ENCODE measurements at places on chromosomes 5 and 9.

- DNase-seq = peak; percentile 76
Measured at GRCh38 chr9:105064248-105065097, 136.5 kb upstream of the ABCA1 start.

DNA sequence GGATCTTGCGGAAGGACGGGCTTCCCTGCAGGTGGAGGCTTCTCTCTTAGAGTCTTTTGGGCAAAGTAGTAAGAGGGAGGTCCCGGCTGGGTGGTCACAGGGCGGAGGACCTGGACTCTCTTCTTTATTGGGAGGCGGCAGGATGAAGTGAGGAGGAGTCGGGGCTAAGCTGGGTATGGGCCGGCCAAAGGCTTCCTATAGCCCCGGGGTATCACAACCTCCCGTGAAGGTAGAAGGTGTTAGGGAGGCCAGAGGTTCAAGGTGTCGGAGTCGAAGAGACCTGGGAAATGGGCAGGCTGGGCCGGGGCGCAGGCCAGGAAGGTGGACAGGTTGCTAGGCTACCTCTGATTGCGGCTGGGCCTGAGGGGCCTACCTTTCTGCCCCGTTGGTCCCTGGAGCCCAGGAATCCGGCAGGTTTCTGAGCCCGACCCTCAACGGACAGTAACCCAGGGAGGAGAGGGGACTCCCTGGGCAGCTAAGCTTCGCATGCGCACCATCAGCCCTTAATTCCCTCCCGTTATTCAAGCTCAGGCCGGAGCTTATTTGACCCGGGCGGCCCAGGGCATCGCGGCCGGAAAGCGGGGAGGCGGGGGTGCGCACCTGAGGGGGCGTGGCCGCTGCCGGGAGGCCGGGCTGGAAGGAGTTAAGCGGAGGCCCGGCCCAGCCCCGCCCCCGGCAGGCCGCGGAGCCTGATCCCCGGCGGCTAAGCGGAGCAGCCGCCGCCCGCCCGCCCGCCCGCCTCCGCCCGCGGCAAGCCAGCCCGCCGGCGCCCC, at the start of gene TESK1:
TESK1 (plus strand) TSS at position 685 of the 773 bp plus-strand sequence. CDS start 358 bp downstream, outside the sequence.
- DNase-seq = peak; percentile 55

DNA sequence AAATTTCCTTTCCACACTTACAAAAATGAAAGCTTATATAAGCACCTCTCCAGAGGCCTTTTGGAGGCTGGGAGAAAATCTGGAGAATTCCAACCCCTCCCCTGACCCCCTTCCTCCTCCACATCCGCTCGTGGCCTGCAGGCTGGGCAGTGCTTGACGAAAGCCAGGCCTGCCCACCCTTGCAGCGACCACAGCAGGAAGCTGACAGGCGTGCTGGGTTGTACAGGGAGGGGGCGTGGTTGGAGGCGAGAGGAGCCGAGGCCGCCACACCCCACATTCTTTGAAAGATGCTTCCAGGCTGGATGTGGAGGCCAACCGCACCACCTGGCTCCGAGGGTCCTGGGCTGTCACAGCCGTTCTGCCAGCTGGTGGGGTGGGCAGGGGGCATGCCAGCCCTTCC, 47.8 kb upstream of the IER5L start:
- DNase-seq = no peak

DNA sequence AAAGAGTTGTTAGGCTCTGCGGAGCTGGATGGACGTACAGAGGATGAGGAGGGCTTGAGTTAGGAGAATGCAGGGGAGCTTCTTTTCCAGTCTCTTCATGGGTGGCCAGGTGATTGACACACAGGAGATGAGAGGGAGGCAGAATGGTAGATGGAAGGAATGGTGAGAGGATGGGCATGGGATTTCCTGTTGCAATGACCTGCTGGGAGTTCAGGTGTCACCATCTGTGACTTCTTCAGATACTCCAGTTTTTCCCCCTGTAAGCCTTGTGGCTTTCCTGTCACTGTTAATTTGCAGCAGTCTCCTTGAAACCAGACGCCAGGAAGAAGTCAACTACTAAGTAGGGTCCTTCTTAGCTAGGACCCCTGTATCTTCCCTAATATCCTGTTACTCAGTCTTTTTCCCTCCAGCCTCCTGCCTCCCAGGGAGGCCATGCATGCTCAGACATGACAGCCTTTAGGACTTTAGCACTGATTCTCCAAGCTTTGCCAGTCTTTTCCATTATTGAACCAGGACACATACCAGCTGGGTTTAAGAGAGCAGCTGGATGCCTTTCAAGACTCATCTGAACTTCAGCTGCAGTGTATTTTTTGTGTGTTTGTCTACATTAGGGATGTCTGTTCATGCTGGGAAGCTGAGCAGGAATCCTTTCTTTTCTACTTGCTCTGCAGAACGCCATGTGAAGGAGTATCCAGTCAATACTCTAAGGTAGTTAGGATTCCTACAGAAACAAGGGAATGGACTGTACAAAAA, 67.2 kb upstream of the CD180 start:
- DNase-seq = no peak

- no peak for DNase-seq
Measured at GRCh38 chr5:122137702-122138101, 8.4 kb downstream of the ZNF474 start.

DNA sequence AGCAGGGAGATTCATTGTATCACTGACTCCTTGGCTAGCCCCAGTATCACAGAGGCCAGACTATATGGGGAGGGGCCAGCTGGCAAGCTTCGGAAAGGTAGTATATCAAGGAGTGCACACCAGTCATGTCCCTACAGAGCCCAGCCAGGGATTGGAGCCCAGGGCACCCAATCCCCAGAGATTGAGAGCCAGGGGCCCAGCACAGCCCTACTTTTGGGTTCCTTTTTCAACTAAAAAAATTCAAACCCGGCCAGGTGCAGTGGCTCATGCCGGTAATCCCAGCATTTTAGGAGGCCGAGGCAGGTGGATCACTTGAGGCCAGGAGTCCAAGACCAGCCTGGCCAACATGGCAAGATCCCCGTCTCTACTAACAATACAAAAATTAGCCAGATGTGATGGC, 5.4 kb upstream of the MYORG start:
- DNase-seq = no peak

DNA sequence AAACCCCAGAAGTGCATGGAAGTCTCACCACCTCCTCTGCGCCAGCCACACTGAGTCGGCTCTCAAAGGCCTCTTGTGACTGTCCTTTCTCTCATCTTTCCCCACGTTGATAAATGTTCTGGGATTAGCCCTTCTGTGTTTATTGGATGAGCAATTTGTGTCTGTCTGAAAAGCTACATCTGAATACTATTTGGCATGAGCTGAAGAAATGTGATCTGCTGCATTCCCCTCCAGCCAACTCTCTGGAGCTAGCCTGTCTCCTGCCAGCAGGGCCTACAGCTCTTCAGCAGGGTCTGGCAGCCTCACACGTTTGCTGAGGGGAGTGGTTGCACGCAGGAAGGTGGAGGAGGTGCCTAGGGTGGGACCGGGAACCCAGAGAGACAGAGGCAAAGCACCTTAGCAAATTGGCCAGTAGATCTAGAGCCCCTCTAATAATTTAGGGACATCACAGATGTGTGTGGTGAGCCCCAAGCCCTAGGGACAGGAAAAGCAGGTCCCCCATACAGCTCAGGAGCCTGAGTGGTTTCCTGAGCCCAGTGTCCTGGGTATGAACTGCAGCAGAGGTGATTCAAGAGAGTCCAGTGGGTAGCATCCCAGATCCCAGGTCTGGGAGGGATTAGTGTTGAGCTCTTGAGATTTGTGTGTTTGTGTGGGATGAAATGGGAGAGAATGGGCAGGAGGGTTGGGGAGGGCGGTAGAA, 20.5 kb upstream of the B4GALT1 start:
- DNase-seq = no peak

GRCh38 chr5:93608855-93609254, 25.8 kb downstream of the NR2F1 start:
- DNase-seq = no peak

DNA sequence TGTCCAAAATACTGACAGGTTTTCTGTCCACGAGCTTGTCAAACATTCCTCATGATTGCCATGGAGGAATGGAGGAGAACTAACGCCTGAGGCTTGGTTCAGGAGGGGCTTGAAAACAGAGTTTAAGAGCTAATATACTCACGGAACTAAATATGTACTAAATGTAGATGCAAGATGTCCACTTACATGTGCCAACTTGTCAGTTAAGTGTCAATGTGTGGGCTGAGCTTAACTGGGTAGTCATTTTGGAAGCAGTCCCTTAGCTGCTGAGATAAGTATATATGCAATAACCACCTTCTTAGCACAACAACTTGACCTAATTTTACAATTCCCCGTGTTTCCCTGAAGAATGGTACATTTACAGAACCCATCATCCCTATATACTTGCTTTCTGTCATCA, 176.0 kb downstream of the PTPRD start:
- DNase-seq = no peak

DNA sequence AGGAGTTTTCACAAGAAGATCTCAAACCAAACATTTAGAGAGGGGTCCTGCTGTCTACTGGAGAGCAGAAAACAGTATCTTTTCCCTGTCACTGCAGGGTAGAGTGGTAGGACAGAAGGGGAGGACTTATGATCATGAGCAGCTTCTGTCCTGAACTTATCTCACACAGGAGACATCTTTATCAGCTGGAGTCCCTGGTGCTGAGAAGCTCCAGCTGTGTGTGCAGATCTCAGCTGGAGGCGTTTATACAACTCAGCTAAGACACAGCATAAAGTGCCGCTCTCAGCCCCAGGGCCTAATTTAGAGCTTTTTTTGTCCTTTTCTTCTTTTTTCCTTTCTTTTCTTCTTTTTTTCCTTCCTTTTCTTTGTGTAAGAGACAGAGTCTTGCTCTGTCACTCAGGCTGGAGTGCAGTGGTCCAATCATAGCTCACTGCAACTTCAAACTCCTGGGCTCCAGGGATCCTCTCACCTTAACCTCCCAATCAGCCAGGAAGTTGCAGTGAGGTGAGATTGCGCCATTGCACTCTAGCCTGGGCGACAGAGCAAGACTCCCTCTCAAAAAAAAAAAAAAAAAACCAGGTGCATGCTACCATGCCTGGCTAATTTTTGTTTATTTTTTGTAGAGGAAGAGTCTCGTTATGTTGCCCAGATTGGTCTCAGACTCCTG, 31.9 kb downstream of the CCDC125 start:
- DNase-seq = no peak

GRCh38 chr5:116419258-116419657, 155.4 kb downstream of the SEMA6A start:
- no peak for DNase-seq

GRCh38 chr5:2877522-2877921, 126.0 kb upstream of the IRX2 start:
- peak; percentile 52 for DNase-seq
